Amygdala (tissue), 56 donors: ENCODE measurements at places on chromosomes 16 and 17.

GRCh38 chr16:50372611-50373344 lies 4.0 kb upstream of the BRD7 start:
- peak; percentile 4 for DNase-seq

DNA sequence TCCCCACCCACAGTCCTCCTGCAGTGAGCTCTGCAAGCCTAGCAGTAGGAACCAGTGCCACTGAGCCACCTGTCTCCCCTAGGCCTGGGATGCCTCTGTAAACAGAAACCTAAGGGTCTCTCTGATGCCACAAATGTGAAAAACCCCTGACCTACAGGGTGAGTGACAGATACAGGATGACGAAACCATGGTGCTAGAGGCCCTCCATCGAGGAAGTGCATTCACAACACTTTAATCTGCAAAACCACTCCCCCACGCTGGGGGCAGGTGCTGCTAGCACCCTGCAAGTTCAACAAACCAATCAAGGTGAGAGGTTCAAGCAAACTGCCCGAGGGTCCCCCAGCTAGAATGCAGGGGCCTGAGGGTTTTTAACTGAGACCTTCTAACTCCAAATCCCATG lies 59.5 kb downstream of the CDYL2 start:
- no peak for DNase-seq

DNA sequence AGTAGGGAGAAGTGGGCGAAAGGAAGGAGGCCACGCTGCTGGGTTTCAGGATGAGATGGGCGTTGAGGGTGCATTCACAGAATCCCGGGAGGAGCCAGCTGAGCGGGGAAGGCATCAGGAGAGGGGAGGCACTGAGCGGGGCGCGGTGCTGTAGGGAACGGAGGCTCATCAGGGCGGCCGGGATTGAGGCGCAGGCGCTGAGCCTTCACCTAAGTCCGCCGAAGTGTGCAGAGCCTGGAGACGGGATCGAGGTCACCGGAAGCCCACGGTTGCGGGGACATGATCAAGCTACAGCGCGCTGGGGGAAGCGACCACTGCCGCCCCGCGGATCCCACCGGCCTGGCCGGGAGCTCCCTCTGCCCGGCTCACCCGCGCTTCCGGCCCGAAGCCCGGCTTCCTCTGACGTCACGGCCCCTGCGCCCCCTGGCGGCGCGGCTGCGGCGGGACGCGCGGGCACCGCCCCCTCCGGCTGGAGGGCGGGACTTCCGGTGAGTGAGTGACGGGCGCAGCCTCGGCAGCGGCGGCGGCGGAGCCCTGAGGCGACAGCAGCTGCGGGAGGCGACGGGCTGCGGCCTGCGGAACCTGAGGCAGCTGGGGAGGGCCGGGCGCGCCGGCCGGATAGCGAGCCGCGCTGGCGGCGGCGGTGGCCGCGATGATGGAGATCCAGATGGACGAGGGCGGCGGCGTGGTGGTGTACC lies at the start of gene MAPK8IP3:
TSS of gene MAPK8IP3 (plus strand) at position 508 of the 698 bp plus-strand sequence. CDS start at position 653, 145 bp downstream.
- peak; percentile 90 for DNase-seq

- peak; percentile 39 for DNase-seq
These were observed 18.8 kb downstream of the CMIP start for GRCh38 chr16:81463296-81463890.

DNA sequence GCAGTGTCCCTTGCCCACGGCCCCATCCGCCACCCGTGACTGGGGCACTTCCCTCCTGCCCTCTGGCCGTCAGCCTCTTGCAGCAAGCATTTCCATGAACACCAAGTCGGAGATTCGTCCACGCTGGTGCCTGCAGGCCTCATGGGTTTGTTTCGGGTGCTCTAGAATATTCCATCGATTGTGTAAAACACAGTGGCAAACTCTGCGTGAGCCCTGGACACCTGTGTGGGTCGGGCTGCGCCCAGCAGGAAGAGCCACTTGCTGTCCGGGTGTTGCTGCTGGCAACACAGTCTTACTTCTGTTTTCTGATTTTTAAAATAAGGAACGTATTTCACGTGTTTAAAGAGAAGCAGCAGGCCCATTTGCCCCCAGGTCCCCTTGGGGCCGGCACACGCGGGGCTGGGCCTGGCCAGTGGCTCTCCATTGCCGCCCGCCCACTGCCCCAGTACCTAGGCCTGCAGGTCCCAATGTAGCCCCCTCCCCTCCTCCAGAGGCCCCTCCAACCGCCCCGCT lies 10.0 kb downstream of the CYBC1 start:
- no peak for DNase-seq

DNA sequence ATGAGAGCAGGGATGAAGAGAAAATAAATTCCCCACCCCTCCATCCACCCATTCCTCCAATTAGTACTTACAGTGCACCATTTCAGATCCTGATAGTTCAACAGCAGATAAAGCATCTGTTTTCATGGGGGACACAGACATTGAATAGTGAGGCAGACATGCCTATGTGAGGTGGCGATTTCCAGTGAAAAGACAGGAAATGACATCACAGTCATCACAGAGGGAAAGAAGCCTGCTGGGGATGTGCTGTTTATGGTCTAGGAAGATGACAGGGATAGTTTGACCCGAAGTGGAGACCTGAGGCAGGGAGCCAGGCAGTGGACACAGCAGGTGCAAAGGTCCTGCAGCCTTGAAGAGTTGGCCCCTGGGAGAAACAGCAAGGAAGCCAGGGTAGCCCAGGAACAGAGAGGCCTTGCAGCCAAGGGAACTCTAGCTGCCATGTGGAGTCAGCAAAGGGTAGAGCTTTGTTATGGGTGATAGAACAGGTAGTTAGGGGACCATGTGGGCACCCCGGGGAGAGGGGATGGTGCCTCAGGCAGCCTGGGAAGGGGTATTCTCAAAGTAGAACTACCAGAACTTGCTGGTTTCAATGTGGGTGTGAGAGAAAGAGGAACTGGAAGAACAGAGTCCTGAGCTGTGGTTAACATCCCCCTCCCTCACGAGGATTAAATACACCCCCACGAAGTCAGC lies 256.6 kb downstream of the CPPED1 start:
- no peak for DNase-seq

DNA sequence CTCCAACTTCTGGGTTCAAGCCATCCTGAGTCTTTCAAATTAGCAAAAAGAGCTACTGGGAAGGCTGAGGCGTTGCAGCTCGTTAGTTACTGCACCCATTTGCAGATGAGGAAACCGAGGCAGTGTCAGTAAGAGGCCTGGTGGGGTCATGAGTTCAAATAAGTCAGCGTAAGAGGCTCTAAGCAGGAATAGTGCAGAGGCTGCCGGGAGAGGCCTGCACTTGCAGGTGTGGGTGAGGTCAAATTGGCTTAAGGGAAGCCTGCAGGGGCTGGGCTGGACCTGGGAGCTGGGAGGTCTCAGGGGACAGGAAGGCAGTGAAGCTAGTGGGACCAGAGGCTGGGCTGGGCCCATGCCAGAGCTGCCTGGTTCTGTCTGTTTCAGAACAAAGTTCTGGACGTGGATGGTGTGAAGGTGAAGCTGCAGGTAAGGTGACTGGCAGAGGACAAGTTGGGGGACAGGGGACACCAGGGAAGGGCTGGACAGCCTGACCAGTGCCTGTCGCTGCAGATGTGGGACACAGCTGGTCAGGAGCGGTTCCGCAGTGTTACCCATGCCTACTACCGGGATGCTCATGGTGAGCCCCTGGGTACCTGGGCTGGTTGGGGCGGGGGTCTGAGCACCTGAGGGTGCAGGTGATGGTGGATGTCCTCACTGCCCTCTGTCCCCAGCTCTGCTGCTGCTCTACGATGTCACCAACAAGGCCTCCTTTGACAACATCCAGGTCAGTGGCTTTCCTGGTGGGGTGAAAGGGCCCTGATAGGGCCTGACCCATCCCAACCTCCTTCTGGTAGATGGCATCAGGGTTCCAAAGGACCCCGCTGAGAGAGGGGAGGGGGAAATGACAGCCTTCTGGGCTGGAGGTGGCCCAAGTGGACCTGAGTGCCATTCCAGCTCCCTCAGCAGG lies 3.0 kb downstream of the RAB26 start:
- DNase-seq = no peak

DNA sequence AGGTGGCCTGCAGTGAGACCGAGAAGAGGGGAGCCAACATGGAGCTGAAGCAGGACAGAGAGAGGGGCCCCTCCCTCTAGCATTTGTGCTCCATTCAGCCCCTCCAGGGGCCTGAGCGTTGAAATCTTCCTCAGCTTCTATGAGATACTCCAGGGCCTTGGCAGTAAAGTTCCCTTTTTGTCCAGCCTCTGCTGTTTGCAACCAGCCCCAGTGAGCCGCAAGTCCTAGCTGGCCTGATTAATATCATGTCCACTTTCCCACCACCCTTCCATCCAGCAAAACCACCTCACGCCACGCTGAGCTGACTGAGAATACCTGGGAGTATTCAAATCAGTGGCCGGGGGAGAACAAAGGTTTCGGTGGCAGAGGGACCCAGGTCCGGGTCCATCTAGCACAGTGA lies 11.7 kb upstream of the RPH3AL start:
- DNase-seq = no peak

GRCh38 chr17:76239538-76240274 lies 587 bp downstream of the RNF157 start:
- peak; percentile 15 for DNase-seq

- no peak for DNase-seq
These were observed 101.1 kb downstream of the XYLT1 start for GRCh38 chr16:17369421-17370222.

GRCh38 chr16:85019659-85020245 lies 7.8 kb upstream of the KIAA0513 start:
- no peak for DNase-seq

GRCh38 chr16:87678618-87679017 lies 76.3 kb downstream of the JPH3 start:
- no peak for DNase-seq

DNA sequence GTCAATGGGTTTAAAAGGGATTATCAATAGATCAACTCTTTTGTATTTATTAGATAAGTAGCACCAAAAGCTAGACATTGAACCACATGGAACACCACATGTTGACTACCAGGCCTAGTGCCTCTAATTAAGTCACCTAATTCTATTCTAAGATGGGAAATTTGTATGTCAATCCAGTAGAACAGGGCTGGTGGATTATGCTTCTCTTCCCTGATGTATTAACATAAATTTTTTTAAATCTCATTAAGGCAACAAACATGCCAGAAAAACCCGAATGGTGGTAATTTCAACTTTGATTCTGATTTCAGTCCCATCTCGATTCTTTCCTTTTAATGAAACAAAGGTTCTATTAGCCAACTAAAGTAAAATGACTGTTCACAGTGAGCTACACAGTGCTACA lies 92.6 kb downstream of the KANSL1 start:
- no peak for DNase-seq

- no peak for DNase-seq
These were observed 35.9 kb downstream of the CBFA2T3 start for GRCh38 chr16:88940862-88941817.

DNA sequence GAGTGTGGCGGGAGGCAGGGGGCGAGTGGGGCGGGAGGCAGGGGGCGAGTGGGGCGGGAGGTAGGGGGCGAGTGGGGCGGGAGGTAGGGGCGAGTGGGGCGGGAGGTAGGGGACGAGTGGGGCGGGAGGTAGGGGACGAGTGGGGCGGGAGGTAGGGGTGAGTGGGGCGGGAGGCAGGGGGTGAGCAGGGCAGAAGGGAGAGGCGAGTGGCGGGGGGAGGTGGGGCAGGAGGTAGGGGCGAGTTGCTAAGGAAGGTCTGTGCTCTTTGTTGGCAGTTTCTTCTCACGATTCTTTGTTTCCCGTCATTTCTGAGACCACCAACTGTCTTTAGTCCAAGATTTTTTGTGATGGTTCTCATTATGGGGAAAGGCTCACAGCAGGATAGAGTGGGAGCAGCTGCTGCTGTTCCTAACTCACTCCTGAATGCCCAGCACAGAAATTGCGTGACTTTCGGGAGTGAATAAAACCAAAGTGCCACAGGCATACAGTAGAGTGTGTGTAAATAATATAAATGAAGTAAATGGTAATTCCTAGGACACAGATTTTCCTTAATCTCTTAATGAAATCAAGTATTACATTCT lies 44.7 kb downstream of the COG7 start:
- DNase-seq = no peak

DNA sequence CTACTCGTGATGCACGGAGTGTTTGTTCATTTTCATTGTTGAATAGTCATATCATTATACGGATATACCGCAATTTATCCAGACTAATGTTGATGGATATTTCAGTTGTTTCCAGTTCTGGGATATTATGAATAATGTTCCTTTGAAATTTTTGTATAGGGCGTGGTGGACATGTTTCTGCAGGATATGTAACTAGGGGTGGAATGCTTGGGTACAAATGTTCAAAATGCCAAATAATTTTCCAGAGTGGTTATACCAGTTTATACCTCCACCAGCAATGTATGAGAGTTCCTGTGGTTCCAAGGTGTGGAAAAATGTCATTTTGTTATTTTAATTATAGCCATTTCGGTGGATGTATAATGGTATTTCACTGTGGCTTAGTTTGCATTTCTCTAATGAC lies 53.6 kb downstream of the NUP88 start:
- no peak for DNase-seq

- no peak for DNase-seq
These were observed 57.2 kb downstream of the TBC1D16 start for GRCh38 chr17:79978548-79978855.
